ENCODE measurements at places on chromosomes 13 and 19.

DNA sequence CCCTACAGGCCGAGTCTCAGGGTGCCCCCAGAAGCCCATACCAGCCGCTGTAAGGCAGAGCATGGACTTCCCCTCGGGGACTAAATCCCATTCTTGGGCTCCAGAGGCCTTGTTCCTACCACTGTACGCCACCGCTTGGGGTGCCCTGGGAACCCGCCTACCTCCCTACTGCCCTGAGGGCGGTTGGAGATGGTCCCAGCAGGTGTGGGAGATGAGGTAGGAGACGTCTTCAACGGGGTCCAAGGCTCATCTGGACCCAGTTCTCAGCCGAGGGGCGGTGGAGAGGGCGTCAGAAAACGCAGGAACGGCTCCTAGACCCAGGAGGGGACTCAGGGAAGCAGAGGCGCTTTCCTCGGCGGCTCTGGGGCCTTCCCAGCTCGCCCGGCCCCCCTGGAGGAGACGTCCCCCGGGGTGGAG is 833 bp upstream of the ZIK1 start:
- no peak for DNase-seq

- DNase-seq = no peak
These were observed 36.5 kb downstream of the B3GLCT start for GRCh38 chr13:31236211-31236786.

GRCh38 chr19:38352611-38353010 is 17.0 kb downstream of the CATSPERG start:
- no peak for DNase-seq

DNA sequence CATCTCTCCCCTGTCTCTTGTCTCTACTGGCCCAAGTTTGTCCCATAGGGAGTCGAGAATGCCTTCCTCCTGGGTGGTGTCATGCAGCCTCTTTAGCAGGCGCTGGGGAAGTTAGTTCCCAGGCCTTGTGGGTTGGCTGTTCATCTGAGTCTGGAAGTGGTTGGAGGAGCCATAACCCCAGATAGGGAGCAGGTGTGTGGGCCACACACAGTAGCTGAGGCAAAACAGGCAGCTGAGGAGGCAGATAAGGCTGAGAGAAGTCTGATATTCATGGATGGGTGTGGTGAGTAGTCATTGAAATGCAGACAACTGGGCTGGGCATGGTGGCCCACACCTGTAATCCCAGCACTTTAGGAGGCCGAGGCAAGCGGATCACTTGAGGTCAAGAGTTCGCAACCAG is 40.9 kb upstream of the KPNA3 start:
- DNase-seq = no peak

DNA sequence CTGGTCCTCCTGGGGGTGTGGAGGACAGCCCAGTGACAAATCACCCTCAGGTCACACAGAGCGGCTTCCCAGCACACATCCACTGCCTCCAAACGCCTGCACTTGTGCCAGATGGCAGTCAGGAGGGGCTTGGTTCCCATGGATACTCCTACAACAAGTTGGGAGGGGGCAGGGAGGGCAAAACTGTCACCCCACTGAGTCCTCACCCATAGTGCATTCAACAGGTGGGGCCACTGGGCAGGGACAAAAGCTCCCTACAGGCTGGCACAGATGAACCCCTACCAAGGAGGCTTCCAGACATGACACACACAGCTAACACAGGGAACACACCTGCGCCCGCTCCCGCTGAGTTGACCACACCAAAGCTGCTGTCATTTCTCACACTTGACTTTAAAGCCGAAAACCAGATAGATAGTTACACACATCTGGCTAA is 120.5 kb downstream of the STK24 start:
- no peak for DNase-seq

- DNase-seq = no peak
These were observed 14.2 kb downstream of the NDUFA11 start for GRCh38 chr19:5889288-5889971.

DNA sequence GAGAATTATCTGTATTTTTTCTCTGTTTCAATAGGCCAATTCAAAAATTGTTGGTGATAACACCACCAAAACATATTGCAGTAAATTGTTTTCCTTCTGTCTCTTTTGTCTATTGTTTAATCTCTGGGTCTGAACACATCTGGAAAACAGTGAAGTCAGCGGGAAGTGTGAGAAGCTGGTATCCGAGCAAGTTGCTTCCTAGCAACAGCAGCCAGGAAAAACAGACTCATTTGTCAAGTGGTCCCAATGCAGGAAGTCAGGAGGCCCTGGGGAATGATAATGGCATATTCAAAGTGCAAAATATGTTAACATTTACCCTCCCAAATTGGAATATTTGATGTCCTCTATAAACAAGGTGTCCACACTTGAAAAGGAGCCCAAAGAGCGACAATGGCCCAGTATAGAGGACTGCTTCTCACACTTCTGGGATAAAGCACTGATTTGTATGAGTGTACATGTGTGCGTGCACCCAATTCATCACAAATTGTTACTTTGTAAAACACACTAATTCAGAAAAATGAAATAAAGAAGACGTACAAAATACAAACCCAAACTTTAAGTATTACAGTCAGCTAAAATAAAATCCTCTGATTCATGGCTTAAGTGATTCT is 515.0 kb downstream of the TBC1D4 start:
- DNase-seq = no peak

GRCh38 chr13:99962242-99962641 is 9.3 kb downstream of the ZIC5 start:
- DNase-seq = no peak

DNA sequence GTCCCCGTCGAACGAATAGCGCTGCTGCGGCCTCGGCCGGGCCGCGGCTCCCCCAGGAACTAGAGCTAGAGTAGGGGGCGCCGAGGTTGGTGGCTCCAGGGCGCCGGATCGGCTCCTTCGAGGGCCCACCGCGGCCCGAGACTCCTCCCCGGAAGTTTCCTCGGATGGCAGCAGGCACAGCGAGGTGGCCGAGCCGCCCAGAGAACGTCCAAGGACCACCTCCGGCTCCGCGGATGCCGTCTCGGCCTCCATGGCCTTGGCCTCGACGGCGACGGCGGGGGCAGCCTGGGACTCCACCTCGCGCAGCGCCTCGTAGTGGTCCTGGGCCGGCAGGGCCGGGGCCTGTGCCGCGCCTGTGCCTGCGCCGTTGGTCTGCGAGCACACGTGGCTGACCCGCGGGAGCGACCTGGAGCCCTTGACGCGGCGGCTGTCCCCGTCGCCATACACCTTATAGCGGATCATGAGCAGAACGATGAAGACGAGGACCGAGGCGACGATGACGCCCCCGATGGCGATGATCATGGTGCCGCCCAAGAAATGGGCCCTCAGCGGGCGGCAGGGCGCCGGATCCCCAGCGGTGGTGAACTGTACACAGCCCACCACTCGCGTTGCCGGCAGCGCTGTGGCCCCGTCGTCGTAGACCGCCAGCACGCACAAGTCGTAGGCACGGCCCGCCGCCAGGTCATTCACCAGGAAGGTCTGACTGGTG is 11.8 kb downstream of the IFNL1 start:
- DNase-seq = no peak

DNA sequence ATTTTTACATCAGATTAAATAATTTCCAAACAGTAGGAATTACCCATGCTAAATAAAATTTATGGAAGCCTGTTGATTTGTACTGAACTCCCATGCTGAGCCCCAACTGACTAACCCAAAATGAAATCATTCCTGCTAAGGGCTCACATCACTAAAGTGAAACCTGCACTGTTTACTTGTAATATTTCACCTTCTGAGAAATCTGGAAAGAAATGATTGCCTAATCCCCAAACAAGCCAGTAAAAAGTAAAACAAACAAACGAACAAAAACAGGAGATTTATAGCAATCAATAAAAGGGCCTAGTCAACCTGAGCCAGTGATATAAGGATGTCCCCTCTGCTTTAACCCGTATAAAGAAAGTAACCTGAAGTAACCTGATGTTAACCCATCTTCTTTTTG is 1599.8 kb downstream of the OLFM4 start:
- DNase-seq = no peak

DNA sequence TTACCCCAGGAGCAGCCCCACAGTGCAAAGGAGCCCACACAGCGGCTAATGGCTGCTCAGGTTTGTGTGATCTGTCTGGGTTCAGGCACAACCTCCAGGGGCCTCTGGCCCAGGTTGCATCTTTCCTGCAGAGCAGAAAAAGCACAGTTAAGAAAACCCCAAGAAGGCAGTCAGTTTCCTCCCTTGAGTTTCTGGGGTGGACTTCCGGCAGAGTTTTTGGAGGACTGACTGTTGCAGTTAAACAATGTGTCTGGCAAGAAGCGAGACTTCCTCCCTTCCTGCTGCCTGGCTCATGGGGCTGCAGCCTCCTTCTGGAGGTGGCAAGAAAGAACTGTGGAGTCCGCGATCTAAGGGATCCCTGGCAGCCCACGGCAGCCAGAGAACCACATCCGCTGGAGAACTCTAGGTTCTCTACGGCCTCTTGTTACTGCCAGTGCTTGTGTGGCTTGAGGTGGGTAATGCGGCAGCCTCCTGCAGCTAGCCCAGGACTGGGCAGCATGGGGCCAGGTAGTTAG is 114.4 kb downstream of the ZDHHC20 start:
- DNase-seq = no peak

DNA sequence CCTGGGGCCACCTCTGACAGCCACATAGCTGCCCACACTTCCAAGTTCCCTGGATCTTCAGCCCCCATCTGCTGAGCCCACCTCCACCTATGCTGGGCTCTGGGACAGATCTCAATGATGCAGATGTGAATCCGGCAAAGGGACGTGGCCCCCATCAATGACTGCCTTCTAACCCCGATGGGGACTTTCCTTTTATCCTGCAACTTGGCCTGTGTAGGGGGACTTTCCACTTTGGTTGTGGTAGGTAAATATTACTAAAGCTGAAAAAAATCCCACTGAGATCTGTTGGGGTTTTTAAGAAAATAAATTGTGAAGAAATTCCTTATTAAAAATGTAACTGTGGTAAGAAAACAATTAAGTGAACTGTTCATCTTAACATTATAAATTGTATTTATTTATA is 20.8 kb upstream of the ASPDH start:
- no peak for DNase-seq

- no peak for DNase-seq
These were observed 8.5 kb downstream of the ZNF430 start for GRCh38 chr19:21028969-21029268.

DNA sequence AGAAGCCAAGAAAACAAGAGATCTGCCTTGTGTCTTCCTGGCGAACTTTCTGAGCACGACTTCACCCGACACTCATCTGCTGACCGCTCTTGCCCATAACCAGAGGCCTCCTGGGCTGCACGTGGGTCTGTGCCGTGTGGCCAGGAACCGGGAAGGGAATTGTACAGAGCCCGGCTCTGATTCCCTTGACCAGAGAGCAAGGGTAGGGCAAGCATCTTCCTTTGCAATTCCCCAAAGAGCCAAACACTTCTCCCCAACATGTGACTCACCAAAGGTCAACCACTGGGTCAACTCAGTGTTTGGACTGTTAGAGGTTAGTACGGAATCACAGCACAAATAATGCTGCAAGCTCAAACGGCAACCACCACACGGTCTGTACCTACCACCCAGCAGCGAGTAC is 48.9 kb downstream of the KLF2 start:
- no peak for DNase-seq

DNA sequence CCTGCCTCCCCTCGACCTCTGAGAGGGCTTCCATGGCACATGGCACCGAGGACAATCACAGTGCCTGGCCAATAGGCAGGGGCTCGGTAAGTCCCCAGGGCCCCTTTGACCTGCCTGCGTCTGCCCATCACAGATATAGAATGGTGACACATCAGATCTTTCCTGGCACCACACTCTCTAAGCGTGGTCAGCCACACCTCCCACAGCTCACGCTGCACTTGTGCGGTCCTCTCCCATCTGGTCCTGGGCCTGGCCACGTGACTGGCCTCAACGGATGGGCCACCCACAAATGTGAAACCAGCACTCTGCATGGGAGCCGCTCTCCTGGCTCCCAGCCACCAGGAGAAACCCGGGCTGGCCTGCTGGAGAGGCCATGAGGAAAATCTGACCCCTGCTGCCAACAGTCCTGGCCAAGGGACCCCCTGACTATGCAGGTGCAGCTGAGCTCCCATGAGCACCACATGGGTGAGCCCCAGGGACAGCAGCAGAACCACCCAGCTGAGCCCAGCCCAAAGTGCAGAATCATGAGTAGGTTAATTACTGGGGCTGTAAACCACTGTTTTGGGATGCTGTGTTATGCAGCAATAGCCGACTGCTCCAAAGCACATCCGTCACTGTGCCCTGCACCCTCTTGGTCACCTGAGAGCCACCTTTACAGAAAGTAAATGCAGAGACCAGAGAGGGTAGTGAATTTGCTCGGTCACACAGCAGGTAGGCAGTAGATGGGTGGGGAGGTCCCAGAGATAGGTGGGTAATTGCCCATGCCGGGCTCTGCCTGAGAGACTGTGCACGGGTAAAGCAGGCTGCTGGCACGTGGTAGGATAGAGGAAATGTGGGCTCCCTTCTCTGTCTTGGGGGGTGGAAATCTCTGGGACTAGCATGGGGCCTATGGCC is 9.7 kb upstream of the MEF2B start:
- DNase-seq = no peak

DNA sequence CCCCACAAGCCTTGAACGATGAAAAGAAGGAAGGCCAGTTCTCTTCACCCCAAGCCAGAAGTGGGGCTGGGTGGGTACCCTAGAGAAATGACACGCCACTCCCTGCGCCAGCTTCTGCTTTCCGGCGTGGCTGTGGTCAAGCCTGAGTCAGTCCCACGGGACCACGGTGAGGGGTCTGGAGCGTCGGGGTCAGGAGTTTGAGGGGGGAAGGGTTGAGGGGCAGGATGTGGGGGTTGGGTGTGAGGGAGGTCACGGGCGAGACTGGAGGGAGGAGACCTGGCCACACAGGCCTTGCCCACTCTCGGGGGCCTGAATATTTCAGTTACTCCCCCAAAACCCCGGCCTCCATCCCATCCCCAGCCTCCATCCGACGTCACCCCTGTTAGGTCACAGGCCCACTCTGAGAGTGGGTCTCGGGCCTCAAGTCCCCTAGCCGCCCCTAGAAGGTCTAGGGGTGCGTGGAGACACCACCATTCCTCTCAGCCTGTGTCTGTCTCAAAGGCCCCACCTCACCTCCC is 500 bp upstream of the IFI30 start:
- DNase-seq = no peak

DNA sequence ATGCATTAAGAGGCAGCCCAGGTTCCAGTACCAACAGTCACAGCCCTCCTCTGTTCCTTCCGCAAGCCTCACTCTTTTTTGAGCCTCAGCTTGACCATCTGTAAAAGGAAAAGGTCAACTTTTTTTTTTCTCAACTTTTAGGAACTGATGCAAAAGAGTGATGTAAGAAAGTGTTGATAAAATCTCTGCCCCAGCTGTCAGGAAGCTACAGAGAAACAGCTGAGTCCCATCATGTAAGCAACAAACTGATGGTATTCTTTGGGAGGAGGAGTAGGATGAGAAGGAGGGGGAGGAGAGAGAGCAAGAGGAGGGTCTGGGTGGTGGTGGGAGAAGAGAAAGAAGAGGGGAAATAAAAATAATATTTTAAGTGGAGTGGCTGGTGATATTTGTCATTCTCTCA is 233.9 kb upstream of the TSHZ3 start:
- DNase-seq = no peak

GRCh38 chr13:105177265-105177900 is 1358.1 kb downstream of the EFNB2 start:
- DNase-seq = no peak

- DNase-seq = no peak
These were observed 151.6 kb downstream of the FOXO1 start for GRCh38 chr13:40514802-40515201.

All from stimulated activated CD8-positive, alpha-beta memory T cell treated with anti-CD3 and anti-CD28 coated beads, Interleukin-12 subunit alpha, Interleukin-12 subunit beta, amount 100 ng/mL, for 4 hours (primary cell).